Retinal pigment epithelial cell (primary cell): ENCODE measurements at places on chromosomes 1 and 21.

DNA sequence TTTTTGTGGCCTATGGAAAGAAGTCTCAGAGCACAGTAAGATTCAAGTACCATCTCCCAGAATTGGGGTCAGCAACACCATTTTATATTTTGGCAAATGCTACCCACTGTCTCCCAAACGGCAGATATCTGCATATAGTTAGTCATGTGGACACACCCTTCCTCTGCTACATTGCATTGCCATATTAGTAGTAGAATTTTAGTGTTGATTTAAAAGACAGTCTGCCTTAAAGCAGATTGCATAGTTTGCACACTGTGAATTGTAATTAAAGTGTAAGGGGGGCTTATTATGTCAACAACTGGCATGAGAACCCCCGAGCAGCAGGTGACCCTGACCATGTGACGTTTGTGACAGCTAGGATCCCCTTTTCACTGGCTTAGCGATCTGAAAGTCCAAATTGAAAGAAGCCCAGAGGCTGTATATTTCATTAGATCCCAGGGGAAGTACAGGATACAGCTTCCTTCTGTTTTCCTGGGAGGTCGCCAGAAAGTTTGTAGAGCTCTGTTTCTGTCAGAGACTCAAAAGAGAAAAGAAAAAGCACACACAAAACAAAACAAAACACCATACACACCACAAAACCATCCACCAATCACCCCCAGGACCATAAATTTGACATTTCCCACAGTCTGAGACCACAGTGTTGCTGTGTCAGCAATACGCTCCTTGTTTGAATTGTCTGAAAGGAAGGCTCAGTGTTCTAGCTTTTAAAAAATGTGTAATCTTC lies 172.4 kb downstream of the NFIA start:
- DNase-seq: no peak

GRCh38 chr1:3312310-3312897 lies 142.1 kb upstream of the ARHGEF16 start:
- no peak for DNase-seq

- no peak for DNase-seq
These were observed 215.6 kb downstream of the DENND1B start for GRCh38 chr1:197559655-197560054.

- no peak for DNase-seq
These were observed 28.7 kb downstream of the FCRL3 start for GRCh38 chr1:157671895-157672294.

GRCh38 chr1:54986025-54986424 lies 5.6 kb downstream of the TMEM61 start:
- DNase-seq: no peak

- DNase-seq: no peak
These were observed 272.1 kb upstream of the C1orf87 start for GRCh38 chr1:60345621-60346020.

GRCh38 chr1:169452921-169453320 lies 25.6 kb upstream of the CCDC181 start:
- DNase-seq: no peak

GRCh38 chr1:88890791-88891317 lies 513 bp downstream of the GTF2B start:
- DNase-seq: no peak

- DNase-seq: no peak
These were observed 113.1 kb downstream of the ATP5PO start for GRCh38 chr21:33802481-33802880.

DNA sequence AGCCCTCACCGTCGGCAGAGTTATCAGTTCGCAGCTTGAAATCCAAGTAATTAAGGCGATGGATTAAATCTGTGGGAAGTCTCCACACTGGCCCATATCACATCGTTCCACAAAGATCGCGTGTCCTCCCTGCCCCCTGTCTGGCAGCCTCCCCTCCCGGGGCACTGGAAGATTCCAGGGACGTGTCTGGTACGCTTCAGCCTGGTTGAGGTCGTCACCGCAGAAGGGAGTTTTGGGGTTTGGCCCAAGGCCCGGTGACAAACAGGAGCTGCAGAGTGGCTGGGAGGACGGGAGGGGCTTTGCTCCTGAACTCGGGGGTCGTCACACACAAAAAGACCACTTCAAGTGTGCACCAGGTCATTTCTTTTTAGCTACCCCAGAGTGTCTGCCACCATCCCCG lies 51.1 kb downstream of the PRDM16 start:
- no peak for DNase-seq

DNA sequence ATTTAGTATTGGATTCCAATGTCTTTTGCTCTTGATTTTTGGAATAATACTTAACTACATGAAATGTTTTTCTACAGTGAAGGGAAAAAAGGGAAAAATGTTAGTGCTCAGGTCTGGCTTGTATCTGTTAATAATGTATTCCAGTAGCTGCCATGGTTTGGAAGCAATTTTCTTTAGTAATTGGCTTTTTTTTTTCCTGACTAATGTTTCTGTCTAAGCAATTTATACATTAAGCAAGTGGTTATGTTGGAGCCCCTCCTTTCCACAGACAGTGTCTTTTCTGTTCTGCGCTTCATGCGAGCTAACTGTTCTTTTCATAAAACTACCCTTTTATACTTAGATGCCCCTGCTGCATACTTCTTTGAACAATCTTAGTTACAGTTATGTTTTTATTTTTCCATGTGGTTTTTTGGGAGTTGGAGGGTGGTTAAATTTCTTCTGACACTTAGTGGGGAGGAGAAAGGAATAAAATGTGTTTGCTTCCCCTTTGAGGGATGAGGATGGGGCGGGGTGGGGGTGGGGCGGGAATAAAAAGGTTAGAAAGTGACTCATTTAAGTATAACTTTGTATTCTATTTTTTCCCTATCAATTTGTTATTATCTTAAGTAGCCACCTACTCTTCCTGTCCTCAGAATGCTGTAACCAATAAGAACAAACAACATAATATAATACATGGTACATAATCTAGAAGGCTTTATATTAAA lies 83.1 kb downstream of the CLIC4 start:
- DNase-seq: no peak

GRCh38 chr1:8911416-8912309 lies 33.2 kb upstream of the ENO1 start:
- no peak for DNase-seq

DNA sequence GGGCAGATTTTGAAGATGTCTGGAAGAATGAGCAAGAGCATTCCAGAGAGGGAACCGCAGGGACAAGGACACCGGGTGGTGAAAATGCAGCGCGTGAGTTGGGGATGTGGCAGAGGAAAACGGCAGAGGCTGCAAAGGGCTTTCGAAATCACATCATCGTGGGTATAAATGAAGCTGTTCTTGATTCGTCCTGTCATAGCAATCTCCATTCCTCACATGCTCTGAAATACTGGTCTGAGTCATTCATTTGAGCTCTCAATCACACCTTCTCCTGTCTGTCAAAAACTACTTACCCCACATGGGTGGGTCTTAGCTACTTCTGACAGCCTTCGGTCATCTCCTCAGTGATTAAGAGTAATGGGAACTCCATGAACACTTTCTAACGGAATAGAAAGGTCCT lies 81.5 kb downstream of the ERG start:
- DNase-seq: no peak

- no peak for DNase-seq
These were observed 7.4 kb upstream of the MOB3C start for GRCh38 chr1:46623743-46624644.

DNA sequence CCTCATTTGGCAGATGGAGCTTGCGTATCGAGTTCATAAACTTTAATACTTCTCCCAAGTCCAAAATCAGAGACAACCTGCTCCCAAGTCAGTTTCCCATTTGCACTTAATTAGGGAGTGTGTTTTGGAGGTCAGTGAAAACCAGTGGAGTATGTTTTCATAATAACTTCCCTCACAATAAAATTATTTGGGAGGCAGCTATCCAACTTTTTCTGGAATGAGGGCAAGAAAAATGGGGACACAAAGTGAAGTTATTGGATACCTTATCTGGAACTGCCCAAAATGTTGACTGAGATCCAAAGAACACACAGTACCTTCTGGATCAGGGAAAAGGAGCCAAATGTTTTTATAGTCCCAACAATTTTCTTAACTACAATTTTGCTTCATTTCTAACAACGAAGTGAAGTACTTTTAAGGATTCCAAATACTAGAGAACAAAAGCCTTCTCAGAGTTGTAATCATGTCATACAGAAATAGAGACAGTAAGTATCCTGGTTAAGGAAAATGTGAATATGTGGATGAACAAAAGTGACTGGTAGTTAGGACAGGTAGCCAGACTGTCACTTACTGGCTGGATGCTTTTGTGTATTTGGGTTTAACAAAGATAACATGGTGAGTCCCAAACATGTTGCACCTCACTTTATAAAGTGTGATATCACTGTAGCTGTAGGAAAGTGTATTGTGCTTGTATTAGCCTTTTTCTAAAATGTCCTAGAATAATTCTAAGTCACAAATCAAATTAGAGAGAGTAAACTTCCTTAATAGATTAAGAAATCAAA lies 325.0 kb downstream of the HLX start:
- no peak for DNase-seq
